Motor neuron (in vitro differentiated cells): ENCODE measurements at places on chromosomes 2 and 18.

DNA sequence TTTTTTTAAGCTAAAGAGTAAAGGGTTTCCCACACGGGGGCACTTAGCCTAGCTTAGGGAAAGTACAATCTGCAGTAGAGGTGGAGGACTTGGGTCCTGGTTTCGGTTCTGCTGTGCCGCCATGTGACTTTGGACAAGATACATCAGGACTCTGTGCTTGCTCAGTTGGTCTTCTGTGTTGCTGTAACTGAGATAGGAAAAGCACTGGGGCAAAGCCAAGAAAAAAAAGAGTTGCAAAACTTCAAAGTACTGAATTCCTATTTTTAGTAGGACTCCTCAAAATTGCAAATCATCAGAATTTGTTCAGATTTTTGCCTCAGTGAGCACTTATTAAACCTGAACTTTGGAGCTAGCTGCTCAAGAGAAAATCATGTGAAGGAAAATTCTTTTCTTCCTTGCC is 96.3 kb upstream of the STON1 start:
- ATAC-seq = no peak

- no peak for ATAC-seq
Measured at GRCh38 chr2:50753234-50753633, 278.7 kb downstream of the NRXN1 start.

- ATAC-seq = no peak
Measured at GRCh38 chr2:167764772-167765341, 482.5 kb downstream of the STK39 start.

GRCh38 chr2:181607629-181608590 is 49.0 kb downstream of the CERKL start:
- no peak for ATAC-seq

DNA sequence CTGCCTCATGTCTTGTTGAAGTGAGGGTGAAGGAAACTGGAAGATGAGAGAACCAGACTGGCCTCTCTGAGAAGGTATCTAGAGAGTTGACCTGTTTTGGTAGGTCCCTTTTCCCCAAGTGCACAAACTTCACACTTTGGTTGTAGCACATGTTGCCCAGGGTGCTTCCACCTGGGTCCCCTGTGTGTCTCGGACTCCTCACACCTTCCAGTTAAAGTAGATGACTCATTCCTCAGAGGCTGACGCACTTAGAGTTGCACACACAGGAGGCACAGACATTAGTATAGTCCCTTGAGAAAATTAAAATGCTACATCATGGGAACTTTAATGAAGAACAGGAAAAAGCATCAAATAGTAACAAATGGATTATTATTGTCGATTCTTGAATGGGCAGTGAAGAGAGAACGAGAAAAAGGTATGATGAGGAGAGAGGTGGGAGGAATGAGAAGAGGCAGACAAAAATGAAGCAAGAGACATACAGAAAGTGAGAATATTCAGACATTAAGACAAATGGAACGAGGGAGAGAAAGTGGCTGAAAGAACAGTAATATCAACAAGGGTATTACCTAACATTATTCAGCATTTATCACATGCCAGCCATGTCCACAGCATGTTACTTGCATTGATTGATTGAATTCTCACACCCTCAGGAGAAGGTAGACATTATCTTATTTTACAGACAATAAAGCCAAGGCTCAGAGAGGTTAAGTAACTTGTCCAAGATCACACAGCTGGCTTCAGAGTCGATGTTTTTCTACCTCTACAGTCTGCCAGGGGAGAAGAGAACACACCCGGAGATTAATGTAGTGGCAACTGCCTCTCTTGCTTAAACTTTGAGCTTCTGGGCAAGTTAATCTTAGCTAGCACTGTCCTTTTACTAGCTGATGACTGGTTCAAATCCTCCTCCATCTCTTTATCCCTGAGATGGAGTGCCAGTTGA is 68.6 kb downstream of the FHOD3 start:
- ATAC-seq = no peak

DNA sequence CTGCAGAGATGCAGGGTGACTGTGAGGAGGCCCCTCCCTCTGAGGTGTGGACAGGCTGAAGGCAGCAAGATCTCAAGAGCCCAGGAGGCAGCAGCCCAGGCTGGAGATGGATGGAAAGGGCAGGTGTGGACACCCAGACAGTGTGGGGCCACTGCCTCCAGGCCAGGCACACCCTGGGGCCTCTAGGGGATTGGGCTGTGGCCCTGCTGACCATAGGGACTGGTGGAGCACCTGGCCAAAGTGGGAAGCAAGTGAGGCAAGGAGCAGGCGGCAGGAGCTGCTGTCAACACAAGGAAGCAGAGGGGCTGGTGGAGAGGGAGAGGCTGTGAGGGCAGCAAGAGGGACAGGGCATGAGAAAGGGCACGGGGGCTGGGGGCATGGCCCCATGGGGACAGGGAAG is 10.8 kb downstream of the SNED1 start:
- no peak for ATAC-seq

- ATAC-seq = no peak
Measured at GRCh38 chr2:98708396-98709186, 22.3 kb downstream of the MGAT4A start.

DNA sequence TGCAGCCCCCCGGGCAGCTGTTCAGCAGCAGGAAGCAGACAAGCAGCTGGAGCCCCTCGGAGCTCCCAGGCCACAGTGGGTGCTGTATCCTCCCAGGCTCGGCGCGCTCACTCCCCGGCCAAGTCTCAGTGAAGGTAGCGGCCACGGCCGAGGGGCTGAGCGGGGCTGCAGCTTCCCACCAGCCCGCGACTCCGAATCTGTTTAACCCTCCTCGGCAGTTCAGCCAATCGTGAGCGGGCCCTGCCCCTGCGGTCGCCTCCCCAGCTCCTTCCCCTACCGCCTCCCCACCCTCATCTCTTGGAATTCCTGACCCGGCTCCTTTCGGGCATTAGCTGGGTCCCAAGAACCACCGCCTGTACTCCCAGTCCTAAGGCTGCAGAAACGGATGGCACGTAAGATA is at the start of gene RESP18:
RESP18 (minus strand) TSS at position 203 of the 400 bp plus-strand sequence.
- ATAC-seq = peak; percentile 18

DNA sequence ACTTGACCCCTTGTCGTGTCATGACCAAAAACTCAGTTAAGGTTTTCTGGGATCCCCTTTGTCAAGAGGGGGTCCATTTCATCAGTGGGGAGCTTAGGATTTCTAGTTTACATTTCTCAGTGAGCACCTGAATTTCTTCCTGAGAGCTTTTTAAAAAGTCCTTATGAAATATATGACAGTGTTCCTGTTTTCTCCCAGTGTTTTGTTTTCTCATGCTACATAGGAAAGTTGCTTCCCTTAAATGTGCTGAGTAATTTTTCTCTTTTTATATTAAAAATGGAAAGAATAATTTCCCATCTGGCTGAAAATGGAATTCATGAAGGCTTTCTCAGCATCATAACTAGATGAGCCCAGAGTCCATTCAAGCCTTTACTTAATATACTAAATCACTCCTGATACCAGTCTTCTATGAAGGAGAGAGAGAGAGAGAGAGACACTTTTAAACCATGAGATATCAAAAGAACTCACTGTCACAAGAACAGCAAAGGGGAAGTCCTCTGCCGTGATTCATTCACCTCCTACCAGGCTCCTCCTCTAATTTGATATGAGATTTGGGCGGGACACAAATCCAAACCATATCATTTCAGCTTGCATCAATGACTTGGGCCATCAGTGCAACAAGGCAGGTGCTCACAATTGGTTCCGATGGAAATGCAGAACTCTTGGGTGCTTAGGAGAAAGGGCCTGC is 61.1 kb downstream of the XRCC5 start:
- ATAC-seq = no peak

DNA sequence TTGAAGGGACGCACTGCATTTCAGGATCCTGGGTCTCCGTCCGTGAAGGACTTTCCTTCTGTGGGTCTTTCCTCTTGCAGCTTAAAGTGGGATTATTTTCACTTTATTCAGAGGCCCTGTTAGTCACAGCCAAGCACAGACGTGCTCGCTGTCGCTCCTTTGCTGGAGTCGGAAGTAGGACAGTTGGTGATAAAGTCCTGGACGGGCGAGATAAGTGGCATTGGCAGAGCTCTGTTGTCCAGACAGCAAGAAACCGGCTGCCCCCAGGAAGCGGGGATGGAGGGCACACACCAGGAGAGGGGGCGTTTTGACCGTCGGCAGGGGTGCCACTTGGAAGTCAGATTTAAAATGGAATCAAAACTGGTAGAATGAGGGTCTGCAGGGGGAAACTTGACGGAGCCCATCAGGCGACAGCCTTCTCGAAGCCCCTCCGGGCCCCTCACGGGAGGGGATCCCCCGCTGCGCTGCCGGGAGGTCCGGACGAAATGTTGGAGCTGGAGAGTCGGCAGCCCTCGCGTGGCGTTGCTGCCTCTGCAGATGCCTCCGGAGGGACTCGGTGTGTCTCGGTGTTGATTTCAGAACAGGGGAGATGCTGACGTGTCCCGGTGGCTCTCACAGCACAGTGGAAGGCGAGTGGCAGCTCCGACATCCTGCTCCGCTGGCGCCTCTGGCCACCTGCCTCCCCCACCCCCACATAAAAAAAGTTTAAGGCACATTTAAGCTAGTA is 124.2 kb downstream of the NFATC1 start:
- no peak for ATAC-seq

GRCh38 chr18:11991021-11991795 is 9.9 kb downstream of the IMPA2 start:
- no peak for ATAC-seq

DNA sequence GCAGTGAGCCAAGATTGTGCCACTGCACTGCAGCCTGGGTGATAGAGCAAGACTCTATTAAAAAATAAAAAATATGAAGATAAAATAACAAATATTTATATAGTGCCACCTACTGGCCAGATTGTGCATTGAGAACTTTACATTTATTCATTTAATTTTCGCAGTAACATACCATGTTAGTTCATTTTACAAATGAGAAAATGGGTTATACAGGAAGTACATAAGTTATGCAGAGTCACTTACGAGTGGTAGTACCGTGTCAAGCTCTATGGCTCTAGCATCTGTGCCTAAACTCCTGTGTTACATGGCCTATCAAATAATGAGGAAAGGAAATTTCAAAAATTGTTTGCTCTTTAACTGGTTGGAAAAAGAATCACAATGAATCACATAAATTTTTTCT is 27.9 kb downstream of the RIF1 start:
- no peak for ATAC-seq

- no peak for ATAC-seq
Measured at GRCh38 chr2:47237375-47238334, 82.5 kb upstream of the STPG4 start.

DNA sequence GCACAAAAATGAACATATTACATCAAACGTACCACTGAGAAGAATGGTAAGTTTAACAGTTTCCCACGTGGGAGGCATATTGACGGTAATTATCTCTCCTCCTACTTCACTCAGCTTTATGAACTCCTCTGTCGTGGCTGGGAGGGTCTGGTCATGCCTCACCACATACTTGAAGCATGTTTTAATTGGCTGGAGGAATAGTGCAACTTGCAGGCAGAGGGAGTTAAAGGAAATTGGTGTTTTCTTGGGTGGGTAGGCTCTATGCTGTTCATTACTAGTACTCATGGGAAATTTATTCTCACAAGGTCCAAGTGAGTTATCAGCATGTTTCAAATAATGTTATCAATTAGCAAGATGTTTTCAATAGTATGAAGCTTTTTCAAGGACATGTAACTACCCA is 767.0 kb downstream of the PLCL1 start:
- no peak for ATAC-seq

DNA sequence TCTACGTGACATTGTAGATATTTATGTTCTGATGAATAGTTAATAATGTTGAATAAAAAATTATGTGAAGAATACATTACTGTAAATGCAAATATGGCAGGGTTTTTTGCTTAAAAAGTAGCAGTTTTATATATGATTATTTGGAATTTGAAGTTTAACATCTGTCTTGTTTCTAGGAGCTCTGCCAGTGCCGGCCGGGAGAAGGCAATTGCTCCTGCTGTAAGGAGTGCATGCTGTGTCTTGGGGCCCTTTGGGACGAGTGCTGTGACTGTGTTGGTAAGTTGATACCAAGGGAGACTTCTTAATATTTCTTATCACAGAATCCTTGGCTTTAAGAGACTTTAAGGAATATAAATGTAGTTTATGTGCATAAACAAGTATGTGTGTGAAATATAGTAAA is 25.2 kb downstream of the TWSG1 start:
- ATAC-seq = no peak
